ENCODE measurements at places on chromosomes 3 and 15.

GRCh38 chr15:67093504-67093862 is 28.1 kb downstream of the SMAD3 start:
- no peak for DNase-seq

DNA sequence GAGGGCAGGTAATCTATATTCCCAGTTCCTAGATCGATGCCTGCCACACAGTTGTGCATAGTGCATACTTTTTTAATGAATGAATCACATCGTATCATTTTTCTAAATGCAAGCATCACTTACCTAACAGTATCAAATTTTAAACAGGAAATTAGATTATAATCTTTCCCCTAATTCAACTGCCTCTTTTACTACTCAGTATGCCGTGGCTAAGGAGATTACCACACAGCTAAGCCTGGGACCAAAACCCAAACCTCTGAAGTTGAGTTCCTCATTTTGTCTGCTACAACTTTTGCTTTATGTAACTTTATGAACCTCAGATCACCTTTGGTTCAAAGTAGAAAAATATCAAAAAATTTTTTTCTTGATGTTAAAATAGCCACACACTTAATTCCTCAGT is 53.2 kb upstream of the FNDC3B start:
- DNase-seq, result no peak

DNA sequence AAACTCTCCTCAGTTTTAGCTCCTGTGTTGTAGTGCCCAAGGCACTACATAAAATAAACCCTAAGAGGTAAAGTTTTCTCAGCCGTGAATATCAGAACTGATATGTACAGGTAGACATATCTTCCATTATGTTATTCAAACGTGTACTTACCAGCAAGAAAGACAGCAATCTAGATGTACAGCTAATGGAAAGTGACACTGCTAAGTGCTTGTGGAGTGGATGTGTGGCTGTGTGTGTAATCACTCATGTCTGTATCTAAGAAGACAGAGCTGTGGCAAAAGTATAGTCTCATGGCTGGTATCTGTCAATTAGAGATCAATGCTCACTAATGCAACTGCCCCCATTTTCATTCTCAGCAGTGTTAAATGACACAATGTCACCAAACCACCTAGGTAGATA is 101.3 kb downstream of the FMN1 start:
- no peak for DNase-seq

GRCh38 chr3:175267121-175267531 is 408.0 kb downstream of the NAALADL2 start:
- DNase-seq, result no peak

- no peak for DNase-seq
Measured at GRCh38 chr3:46271209-46271745, 29.0 kb downstream of the CCR3 start.

DNA sequence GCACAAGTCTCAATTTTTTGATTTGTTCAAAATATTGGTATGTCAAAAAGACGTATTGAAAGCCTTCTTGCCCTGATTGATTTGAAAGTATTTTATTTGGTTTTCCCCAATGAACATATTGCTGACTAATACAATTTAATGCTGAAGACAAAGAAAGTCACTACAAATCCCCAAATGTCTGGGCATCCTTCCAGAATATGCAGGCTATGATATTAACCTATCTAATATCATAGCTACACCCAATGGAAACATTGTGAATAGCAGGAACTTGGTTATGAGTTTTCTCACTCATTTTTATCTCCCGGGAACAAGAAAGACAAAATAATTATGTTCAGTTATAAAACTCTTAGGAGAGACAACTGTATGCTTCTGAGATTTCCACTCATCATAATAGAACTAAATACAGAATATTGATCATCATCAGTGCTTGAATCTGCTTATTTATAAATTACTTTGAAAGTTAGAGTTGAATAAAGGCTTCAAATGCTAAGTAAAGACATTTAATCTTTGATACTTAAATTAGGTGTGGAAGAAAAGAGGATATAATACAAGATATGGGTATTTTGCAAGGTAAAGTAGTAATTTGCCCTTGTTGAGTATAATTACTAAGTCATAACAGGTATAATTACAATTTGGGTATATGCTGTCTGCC is 483.9 kb downstream of the RBMS3 start:
- DNase-seq, result no peak

GRCh38 chr15:32649342-32649741 is 7.8 kb downstream of the SCG5 start:
- DNase-seq, result peak; percentile 56

GRCh38 chr15:64574301-64575017 is 114.1 kb downstream of the ZNF609 start:
- no peak for DNase-seq

GRCh38 chr15:72368899-72369298 is 6.9 kb downstream of the HEXA start:
- DNase-seq, result no peak

DNA sequence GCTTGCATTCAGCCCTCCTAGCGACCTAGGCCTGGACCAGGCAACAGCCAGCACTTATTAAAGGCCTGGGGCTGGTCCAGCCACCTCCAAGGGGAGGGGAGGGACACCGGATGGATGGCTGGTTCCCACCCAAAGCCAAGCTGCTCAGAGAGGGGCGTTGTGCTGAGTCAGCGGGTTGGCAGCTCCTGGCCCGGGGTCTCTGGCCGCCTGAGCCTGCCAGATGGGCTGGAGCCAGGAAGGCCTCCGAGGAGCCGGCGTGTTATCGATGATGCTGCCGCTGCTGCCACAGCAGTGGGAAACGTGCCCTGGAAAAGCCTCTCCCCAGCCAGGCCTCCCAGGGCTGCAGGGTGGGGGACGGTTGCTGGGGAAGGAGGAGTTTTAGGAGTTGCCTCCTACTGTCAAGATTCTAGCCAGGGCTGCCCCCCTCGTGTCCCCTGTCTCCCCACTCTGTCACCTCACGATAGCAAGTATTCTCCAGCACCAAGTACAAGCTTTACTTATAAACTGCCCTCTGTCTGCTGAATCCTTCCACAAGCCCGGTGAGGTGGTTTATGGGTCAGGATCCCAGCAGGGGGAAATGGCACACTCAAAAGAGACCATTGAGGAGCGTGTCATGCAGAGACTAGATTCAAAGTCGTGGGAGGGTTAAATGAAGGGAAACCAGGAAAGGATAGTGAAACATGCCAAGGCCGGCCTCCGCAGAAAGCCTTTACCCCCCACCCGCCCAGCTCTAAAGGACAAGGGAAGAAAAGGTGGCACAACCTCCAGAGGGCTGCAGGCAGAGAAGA is 43.2 kb upstream of the TSEN2 start:
- no peak for DNase-seq

GRCh38 chr3:55571216-55571813 is 84.2 kb upstream of the WNT5A start:
- no peak for DNase-seq

DNA sequence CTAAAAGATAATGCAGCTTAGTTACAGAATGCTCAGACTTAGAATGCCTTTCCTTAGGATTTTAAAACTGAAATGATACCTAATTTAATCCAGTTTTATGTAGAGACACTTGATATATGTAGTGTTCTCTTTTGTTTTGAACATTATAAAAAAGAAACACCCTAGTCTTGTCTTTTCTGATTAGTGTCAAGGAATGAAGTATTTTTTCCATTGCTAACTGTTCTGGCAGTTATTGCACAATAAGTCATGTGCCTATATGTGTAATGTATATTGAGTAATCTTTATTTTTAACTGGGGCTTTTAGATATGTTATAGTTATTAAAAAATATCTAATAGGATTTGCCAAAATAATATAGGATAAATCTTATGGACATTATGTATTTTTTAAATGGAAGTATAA is 4.5 kb downstream of the ARL8B start:
- no peak for DNase-seq

DNA sequence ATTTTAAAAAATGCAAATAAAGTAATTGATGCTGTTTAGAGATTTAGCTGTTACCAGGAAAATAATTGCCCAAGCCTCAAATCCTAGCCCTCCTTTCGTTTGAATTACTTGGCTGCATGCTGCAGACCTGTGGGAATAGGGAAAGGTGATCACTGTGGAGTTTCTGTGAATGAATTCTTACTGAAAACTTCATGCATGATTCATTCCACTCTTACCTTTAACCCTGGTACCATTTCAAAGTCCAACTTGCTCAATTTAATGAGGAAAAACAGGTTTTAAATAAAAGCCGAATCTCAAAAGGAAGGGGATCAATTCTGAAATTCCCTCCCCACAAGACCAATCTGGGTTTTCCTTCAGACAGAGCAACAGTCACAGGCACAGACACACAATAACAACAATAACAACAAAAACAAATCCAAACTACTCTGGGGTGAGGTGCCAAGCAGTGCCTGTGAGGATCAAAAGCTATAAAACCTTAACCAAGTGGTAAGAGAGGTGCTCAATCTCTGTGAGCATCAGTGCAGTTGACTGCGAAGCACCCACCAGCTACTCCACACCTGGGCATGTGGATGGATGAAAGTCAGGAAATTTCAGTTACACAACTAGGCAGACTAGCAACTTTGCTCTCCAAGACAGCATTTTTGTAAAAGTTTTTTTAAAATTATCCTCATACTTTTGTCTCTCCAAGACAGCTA is 200.8 kb downstream of the CNTN3 start:
- DNase-seq, result no peak

GRCh38 chr15:51195459-51195858 is 100.8 kb upstream of the TNFAIP8L3 start:
- DNase-seq, result no peak

DNA sequence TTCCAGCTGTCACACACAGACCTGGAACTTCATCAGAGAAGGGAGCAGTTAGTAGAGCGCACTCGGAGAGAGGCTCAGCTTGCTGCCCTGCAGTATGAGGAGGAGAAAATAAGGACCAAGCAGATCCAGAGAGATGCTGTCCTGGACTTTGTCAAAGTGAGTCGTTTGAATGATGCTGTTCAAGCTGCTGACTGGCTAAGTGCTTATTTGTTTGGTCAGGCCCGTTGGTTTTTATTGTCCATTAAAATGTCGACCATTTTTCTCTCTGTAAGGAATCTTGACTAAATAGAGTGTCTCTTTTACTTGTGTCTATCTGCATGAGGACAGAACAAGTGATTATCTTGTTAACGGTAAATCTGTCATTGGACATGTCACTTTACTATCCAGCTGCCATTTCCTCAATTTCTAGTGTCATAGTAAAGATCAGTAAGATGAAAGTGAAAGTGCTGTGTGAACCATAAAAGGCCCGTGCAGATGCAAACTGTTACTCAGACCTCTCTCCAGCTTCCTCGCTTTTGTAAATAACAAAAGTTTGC is 56.9 kb downstream of the LRCH3 start:
- DNase-seq, result no peak

- no peak for DNase-seq
Measured at GRCh38 chr15:41096178-41096577, 19.9 kb downstream of the INO80 start.

DNA sequence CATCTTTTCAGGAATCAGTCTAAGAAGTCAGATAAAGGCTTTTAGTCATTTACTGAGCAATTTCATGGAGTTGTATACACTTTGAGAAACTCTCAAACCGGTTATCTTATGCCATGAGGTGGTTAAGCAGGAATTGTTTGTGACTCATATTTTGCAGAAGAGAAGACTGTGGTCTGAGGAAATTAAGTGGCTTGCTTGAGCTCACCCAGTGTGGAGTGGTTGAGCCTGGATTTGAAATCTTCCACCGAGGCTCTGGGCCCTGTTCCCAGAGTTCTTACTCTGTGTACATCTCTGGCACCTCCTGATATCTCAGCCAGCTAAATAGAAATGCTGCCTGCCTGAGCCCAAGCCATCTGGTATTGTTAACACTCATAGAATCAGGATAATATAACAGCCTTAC is 37.8 kb upstream of the BCL6 start:
- DNase-seq, result no peak

DNA sequence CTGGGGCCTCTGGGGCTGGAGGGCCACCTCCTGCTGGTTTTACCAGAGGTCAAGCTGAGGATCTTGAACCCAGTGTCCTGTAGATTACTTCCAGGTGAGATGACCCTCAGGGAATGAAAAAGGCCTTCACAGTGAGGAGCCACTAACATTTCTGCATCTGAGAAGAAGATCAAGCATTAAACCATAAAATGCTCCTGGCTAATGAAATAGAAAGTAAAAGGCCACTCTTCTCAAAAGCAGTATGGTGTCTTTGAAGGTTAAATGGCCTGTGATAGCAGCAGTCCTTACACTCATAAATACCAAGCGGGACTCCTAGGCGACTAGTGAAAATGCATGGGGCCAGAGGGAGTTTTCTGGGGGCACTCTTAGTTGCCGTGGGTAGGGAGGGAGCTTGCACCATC is 47.0 kb upstream of the RGMA start:
- DNase-seq, result no peak

GRCh38 chr15:77243135-77243534 is 172.2 kb upstream of the TSPAN3 start:
- no peak for DNase-seq

DNA sequence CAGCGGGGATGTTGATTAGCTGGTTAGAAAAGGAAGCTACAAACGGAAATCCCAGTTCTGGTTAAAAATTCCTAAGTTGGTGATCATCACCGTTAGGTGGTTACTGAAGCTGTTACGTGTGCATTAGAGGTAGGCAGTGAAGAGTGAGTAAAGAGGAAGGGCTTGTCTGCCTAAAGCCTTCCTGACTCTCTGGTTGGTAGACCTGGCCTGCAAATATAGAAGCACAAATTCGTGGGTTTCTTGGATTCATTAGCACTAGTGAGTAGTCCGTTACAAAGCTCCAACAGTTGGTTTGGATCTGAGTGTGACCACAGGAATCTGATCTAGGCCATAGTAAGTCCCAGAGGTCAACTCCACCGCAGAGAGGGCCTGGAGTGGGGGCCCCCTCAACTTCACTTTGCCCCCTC is 174.0 kb upstream of the TP63 start:
- DNase-seq, result no peak

DNA sequence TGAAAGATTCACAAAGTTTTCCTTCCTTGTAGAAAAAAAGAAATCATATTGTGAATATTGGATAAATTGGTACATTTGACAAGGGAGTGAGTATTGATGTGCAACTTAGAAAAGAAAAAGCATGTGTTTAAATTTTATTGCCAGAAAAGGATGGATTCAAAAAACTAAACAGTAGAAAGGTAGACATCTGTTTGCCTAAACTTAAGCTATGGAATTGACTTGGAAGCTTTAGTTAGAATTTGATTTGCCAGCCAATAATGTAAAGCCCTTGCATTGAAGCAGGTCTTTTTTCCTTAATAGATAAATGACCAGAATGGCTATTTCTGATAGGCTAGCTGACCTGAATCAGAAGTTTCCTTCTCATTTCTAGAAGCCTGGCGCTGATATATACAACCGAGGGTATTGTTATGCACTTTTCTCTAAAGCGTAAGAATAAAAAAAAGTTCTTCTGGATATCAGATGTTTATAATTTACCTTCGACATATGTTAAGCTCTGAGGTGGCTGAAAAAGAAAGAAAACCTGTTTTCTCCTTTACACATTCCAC is 4.2 kb downstream of the RARB start:
- DNase-seq, result no peak
